ENCODE measurements at places on chromosomes 3 and 15.

- peak; percentile 16 for DNase-seq
These were observed 333.2 kb upstream of the TRIM42 start for GRCh38 chr3:140344601-140345205.

- peak; percentile 59 for DNase-seq
These were observed 128.0 kb downstream of the DNAJB8 start for GRCh38 chr3:128338536-128339330.

DNA sequence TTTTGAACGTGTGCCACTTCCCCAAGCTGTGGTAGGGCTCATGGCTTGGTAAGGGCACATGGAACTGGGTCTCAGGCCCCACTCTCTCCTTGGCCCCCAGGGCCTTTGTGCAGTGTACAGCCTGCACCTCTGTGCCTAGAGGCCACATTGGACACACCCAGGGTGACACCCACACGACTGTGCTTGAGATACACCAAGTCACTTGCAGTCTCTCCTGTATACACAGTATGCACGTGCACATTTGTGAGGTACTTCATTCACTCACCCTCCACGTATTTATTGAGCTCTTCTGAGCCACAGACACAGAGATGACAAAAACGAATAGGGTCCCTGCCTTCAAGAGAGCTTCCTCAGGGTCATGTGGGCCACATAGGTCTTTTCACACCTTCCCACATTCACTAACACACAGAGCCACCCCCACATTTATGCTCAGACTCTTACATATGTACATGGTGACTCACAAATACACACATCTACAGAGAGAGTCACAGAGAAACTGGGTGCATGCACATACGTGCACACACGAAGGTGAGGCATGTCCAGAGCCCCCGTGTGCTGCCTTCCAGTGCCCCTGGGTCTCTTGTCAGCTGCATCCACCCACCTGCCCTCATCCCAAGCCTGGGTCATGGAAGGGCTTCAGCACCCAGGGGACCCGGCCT, 9.8 kb upstream of the TMEM115 start:
- no peak for DNase-seq

GRCh38 chr3:171284308-171285075, 175.7 kb downstream of the TNIK start:
- no peak for DNase-seq

DNA sequence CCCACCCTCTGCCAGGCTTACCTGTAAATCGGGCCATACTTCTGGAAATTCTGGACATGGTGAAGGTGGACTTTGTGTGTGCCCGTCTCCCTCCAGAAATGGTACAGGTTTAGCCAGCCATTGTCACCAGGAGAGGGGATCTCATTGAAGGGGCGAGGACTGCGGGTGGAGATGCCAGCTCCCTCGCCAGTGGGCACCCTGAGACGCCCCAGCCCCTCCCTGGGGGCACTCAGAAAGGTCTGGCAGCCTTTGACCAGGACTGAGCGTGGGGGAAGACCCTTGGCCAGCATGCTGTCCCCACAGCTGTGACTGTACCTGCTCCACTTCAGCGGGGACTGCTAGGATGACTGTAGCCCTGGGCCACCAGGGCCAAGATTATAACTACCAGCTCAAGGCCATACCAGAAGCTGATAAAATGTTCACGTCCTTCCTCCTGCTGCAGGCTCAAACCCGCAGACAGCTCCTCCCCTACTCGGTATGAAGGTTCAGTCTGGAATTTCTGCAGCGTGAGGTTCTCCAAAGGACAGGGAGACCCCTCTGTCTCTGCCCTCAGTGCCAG, at the start of gene CYP11A1:
TSS of gene CYP11A1 (minus strand) at position 351 of the 559 bp plus-strand sequence. CDS start at position 290, 61 bp downstream.
- DNase-seq = no peak

- DNase-seq = no peak
These were observed 143.9 kb downstream of the MAGI1 start for GRCh38 chr3:65894679-65895453.

DNA sequence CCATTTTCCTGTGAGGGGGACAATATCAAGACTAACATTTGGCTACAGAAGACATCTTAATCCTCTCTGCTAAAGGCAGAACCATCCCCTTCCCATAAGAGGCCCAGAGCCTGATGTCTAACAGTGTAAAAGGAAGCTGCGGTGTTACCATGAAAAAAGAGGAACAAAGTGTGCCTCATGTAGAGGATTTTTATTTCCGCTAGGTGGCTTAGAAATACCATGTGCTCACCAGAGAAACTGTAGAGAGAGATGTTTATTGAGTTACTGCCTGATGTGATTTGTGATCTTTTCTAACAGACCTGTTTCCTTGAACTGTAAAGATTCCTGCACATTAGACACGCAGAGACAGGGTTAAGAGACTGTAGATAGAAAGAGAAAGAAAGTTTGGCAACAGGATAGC, 22.0 kb downstream of the OR5H15 start:
- DNase-seq = no peak

DNA sequence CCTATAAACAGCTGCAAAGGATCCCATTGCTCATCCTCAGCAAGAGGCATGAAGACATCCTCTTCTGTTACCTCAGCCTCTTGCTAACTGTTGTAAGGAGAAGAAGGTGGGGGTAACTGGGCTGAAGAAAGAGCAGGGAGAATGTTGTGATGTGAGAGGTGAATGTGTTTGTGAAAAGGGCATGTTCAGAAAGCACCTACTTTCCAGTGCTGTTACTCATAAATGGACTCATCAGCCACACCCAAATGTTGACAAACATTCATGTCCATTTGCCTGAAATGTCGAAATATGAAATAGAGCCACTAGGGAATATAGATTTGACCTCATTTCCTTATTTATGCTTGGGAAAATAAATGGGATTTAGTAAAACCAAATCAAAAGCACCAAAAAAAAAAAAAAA, 12.6 kb downstream of the SLC24A1 start:
- DNase-seq = no peak

- DNase-seq = no peak
These were observed 109.3 kb upstream of the FOXB1 start for GRCh38 chr15:59894835-59895234.

- no peak for DNase-seq
These were observed 349 bp downstream of the PPIB start for GRCh38 chr15:64162478-64162868.

DNA sequence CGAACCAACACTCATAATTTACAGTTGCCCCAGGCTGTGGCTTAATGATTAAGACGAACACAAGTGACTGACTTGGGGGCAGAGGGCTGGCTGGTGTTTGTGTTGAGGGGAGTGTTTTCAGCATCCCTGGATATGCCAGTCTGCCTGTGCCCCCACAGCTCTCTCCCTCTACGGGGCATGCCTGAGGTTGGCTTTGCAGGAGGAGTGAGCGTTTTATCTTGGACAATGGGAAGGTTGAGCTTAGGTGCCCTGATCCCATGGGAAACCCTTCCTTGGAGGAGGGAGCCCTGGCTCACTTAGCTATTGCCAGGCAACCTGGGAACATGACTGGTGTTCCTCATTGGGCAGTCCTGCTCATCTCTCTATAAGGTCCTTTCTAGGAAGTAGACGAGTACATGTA, 17.6 kb downstream of the FAM107A start:
- no peak for DNase-seq

DNA sequence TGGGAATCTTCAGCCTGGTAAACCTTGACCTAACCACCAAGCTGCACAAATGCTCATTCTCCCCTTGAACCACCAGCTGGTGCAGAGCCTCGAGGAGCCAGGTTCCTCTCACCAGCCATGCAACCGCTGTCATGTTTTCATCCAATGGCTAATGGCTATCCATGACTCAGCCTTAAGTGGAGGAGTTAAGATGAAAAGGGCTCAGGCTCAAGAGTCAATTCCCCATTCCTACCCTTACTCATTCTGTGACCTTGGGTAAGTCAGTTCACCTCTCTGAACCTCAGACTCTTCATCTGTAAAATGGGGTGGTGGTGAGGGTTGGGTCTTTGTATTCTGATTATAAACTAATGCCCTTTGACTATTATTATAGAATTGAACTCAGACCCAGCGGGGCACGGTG, 515.6 kb downstream of the SHQ1 start:
- no peak for DNase-seq

GRCh38 chr3:170421111-170421641, 2.5 kb downstream of the CLDN11 start:
- DNase-seq = no peak

GRCh38 chr3:126481808-126482502, 6.3 kb upstream of the ZXDC start:
- no peak for DNase-seq

DNA sequence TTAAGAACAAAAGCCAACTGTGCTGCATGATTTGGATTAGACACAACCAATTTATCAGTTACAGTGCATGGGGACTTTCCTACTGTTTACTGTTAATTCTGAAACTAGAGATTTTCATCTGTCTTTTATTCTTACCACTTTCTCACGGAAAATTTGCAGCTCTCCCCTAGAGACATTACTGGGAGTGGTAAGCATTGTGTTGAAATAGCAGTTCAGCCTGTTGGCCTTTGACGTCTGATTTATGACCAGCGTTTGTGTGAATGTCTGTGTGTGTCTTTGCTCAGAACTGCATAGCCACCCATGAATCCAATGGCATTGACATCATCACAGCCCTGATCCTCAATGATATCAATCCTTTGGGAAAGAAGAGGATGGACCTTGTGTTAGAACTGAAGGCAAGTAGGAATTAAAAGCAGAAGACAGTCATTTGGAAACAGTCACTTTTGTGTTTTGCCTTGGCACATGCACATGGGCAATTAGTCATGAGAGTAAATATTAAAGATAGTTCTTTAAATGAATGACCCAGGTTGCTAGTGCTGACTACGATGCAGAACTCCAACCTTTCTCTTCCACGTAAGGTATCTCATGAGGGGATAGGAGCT, 202.2 kb upstream of the BHLHE40 start:
- no peak for DNase-seq

- no peak for DNase-seq
These were observed 1.3 kb upstream of the LRRC58 start for GRCh38 chr3:120350401-120350941.

DNA sequence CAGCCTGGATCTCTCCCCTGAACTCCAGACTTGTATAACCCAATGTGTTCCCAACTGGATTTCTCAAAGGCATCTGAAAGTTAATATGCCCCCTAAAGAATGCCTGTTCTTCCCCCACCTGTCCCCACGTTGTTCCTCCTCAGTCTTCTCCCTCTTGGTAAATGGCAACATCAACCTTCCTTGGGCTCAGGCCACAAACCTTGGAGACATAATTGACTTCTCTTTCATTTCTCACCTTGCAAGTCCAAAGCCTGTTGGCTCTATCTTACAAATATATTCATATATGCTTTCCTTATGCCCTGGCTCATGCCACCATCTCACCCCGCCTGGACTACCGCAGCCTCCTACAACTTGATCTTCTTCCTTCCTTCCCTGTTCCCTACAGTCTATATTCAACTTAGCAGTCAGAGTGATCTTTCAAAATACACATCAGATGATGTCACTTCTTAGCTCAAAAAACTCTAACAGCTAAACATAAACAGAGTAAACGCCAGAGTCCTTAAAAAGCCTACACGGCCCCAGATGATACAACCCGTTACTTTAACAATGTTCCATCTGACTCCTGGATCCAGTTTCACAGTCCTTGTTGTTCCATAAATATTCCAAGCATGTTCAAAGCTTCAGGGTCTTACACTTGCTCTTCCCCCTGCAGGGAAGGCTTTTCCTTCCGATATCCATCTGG, 66.2 kb downstream of the ETV5 start:
- DNase-seq = no peak

- DNase-seq = no peak
These were observed 383.6 kb upstream of the NR2F2 start for GRCh38 chr15:95946926-95947325.

- no peak for DNase-seq
These were observed 1.3 kb downstream of the NGLY1 start for GRCh38 chr3:25781758-25782594.
